ENCODE measurements at places on chromosomes 2 and 18. TPM values are rescaled to one million over a fixed set of nuclear protein-coding genes. Genes with fewer than 3 reads are reported as not detected.

Gene CD8A
- not detected for total RNA-seq

DNA sequence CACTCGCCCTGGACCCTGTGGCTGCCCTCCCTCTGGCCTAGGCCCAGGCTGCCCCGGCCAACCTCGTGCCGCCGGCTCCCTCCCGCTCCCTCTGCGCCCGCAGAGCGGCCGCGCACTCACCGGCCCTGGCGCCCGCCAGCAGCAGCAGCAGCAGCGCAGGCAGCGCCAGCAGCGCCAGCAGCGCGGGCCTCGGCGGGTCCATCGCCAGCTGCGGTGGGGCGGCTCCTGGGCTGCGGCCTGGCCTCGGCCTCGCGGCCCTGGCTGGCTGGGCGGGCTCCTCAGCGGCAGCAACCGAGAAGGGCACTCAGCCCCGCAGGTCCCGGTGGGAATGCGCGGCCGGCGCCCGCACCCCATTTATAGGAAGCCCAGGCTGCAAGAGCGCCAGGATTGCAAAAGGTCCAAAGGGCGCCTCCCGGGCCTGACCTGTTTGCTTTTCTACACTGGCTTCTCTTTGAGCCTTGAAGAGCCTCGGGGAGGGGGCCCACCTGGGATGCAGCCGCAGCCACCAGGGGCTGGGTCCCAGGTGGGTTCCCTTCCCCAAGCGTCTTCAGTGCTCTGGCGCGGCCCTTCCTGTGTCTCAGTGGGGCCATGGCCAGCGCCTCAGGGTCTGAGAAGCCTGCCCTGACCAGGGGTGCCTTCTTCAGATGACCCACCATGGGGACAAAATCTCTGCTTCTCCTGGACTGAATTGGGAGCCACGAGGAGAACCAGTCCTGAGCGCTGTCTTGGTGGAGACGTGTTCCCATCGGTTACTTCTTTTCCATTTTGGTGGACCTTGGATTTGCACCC lies at the start of gene APOB:
APOB (minus strand) TSS at position 330 of the 789 bp plus-strand sequence; CDS start at position 202, 128 bp downstream.
- DNase-seq: no peak

Gene MC5R
- total RNA-seq: not detected

Gene ESPNL
- total RNA-seq: 3.4 TPM

DNA sequence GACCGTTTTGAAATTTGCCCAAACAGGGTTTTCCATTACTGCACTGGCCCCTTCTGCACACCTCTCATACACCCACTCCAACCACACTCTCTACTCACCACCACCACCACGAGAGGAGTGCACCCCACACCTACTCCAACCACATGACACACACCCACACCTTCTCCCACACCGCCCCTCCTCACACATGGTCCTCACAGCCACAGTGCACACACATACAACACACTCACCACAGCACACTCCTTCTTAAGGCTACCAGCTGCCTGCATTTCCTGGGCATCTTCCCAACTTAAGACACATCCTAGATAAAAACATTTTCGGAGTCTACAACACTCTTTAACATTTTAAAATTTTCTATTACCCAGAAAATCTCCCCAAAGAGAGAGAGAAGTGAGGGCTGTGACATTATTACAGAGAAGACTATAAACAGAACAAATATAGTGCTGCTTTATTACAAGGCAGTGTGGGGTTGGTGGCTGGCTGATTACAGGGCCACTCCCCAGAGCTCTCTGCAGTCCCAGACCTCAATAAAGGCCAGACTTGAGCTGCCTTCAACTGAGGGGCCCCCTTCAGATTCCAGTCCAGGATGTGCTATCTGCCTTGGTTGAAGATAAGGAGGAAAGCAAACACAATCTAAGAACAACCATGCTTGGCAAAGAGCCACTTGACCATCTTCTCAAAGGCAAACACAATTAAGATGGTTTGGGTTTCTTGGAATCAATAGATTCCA lies 36.1 kb downstream of the NHEJ1 start:
- DNase-seq: no peak

DNA sequence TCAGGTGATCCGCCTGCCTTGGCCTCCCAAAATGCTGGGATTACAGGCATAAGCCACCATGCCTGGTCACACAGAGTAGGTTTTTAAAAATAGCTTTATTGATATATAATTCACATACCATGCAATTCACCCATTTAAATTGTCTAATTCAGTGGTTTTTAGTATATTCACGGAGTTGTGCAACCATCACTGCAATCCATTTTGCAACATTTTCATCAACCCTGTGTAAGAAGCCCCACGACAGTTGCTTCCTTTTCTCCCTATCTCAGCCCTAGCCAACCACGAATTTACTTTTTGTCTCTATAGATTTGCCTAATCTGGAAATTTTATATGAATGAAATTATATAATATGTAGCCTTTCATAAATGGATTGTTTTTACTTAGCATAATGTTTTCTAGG lies 266.4 kb downstream of the NAPG start:
- DNase-seq: no peak

Gene FRZB
- total RNA-seq: not detected

DNA sequence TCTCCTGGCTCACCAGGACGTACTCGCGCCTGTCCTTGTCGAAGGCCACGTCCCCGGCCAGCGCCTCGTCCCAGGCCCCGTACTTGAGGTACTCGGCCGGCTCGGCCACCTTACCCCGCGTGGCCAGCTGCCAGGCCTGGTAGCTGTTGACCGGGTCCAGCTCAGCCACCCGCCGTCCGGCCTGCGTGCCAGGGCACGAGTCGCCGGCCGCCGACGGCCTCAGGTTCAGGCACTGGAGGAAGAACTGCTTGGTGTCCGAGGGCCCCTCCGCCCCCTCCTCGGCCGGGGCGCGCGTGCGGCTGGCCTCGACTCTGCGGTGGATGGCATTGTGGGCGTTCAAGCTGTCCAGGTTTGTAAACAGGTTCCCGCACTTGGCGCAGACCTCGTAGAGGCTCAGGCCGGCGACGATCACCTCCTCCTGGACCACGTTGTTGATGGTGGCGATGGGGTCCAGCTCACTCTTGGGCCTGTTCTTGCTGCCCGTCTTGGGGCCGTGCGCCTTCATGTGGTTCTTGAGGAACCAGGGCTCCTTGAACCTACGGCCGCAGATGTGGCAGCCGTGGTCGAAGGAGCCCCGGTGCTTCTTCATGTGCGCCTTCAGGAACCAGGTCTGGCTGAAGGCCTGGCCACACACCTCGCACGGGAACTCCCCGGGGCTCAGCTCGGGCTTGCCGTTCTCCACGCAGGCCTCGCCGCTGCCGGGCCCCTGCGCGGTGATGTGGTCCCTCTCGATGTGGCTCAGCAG lies 53.2 kb downstream of the ZNF516 start:
- DNase-seq: no peak

Gene ACP1
- 99.0 TPM for total RNA-seq
